ENCODE measurements at places on chromosomes 5 and 9.

DNA sequence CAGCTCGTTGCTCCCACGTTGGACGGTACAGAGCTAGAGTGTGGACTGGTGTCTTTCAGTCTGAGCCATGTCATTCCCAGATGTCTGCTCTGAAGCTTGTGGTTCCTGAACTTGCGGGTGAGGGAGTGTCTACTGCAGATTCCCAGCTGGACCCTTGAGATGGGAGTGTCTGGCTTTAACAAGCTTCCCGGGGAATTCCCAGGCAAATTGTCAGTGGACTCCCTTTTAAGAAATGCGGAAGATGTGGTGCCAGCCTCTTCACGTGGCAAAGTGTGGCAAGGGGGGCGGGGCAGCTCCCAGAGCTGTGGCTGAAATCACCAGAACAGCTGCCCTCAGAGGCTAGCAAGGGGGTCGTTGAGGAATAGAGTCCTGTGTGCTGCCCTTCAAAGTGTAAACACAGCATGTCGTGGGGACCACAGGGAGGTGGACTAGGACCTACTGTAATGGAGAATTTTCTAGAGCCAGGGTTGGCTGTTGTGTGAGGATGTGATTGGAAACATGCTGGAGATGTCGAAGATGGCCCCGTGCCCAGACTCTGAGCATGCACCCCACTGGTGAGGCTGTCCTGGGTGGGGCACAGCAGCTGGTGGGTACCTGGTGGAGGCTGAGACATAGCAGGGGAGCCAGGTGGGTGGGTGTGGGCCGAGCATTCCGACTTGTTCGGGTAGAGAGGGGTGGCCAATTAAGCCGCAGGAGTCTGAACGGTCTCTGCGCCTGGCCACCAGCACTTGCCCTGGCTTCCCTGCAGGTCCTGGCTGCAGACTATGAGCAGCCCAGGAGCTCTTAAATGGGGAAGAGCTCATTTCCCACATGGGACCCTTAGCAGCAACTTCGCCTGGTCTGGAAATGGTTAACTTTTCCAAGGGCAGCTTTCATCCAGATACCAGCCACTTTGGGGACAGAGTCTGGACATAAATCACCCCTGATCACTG, 37.4 kb downstream of the PRRX2 start:
- DNase-seq = peak; percentile 95

DNA sequence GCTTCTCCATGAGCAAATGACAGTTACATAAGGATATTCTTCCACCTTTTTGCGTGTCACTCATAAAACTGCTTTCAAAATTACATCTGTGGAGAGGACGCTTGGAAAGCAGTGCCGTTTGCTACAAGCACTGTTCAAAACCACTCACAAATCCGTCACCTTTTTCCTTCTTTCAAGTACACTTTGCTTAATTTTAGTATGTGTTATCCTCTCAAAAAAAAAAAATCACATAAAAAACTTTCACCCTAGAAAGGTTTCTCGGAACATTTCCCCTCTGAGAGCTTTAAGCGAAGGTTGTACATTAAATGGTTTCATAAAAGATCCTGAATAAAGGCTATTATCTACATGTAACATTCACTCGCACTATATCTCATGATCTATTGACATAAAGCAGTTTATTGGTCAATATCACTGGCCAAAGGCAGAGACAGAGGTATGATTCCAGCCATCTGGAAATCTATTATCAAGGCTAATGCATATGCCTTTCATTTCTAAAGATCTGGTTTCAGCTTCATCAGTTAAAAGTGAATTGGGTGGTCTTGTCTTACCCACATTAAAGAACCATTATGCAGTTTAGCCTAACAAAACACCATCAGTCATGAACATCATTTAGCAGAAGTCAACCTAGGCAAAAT, 163.6 kb downstream of the ENC1 start:
- DNase-seq = no peak

- no peak for DNase-seq
These were observed 19.9 kb upstream of the TMEM250 start for GRCh38 chr9:136138566-136138965.

DNA sequence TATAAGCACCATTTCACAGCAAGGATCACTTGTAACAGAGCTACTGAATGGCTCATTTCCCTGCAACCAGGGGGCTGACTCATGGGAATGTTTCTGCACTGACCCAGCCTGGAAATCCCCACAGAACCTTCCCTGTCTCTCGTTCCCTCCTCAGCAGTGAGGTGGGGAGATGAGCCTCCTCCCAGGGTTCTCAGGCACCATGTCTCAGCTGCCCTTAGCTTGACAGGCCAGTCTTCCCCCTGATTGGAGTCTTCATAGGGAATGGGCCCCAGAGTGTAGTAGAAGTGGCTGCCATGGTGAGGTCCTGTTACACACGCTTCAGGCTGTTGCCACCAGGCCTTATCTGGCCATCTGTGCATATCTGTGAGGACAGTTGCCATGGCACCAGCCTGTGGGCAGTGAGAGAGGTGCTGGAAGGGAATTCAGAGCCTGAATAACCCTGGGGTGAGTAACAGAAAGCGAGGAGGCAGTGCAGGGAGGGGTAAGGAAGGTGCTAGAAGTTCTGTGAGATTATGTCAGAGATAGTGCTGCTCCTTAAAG, 324.4 kb downstream of the ENC1 start:
- DNase-seq = peak; percentile 96

GRCh38 chr5:24642022-24642421, 2.8 kb downstream of the CDH10 start:
- DNase-seq = no peak

- DNase-seq = no peak
These were observed 75.3 kb upstream of the SV2C start for GRCh38 chr5:76007904-76008303.

DNA sequence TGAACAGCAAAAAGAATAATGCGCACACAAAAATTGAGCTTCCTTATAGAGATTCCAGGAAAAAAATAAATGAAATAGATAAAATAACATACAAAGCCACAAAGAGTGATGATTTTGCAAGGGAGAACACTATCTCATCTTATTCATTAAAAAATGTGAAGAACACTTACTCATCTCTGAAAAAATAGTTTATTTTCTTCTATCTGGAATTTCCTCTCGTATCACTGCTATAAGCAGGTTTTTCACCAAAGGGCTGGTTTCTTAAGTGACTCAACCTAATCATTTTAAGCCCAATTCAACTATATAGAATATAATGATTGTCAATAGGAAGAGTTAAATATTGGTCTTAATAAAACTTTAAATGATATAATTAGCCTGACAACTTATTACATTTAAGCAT, 504.9 kb downstream of the NR2F1-AS1 start:
- DNase-seq = no peak

DNA sequence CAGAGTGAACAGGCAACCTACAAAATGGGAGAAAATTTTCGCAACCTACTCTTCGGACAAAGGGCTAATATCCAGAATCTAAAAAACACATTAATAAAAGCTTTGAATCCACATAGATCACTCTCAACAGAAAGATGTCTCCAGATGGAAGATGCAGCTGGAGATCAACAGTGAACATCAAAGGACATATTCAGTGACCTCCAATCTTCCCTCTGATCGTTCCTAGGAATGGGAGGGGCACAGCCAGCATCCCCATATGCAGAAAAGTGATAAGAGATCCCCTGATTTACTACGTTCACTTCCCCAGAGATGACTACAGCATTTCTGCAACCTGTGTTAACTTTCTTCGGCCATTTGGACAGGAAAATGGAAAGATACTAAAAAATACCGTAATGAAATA, 21.2 kb downstream of the OXCT1 start:
- DNase-seq = no peak

DNA sequence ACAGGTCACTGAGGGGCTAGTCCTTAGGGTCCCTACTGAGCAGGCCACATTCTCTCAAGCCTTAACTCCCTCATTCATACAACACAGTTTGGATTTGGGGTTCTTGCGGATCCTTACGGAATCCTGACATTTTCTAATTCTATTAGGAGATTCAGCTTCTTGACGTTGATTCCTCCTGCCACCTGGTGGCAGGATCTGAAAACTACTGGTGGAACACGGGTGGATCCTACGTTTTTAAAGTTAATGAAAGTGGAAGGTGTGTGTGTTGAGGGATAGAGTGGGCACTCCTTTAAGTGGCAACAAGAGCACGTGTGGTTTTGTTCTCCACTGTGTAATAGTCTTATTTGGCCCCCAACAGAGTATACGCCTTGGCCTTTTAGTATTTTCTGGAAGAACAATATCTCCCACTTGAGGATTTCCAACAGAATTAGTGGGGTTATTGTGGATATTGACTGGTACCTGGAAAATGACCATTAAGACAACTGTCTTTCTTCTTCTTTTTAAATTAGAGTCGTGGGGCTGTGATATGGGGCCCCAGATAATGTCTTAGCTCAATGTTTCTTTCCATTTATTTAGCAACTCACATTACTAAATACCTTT, 25.2 kb downstream of the SLC28A3 start:
- no peak for DNase-seq

- DNase-seq = no peak
These were observed 3.2 kb upstream of the BAAT start for GRCh38 chr9:101387871-101388506.
